CD4-positive, alpha-beta T cell treated with Interleukin-12 subunit alpha and Interleukin-12 subunit beta, for 1 hour (primary cell): ENCODE measurements at places on chromosomes 16 and 17.

DNA sequence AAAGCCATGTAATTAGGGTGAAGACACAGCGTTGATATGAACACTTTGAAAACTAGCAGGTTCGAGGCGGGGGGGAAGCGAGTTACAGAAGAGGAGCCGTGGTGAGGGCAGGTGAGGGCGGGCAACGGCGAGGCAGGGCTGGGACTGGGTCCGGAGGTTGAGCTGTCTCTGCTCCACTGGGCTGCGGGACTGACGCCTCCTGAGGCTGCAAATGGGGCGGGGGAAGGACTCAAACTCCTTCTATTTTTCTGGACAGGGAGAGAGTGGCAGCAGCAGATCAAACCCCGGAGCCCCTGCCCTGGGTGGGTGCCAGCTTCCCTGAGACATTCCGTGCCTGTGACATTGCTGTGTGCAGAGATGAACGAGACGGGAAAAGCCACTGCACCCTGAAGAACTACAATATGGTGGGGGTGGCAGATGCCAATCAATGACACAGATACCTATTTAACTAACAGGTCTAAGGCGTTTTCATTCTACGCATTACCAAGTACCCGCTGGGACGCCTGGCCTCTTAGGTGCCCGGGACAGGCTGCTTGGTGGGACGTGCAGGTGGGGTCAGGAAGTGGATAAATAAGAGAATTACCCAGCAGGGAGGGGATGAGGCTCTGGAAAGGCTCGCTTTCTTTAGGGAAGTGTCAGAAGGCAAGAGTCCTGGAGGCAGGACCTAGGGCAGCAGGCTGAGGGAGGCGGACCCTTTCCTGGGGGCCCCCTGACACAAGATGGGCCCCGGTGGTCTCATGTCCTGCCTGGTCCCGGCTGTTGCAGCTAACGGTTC lies 30.4 kb downstream of the RPH3AL start:
- DNase-seq, result no peak

- DNase-seq, result peak; percentile 51
These were observed 11.8 kb upstream of the TEKT1 start for GRCh38 chr17:6843241-6843880.

DNA sequence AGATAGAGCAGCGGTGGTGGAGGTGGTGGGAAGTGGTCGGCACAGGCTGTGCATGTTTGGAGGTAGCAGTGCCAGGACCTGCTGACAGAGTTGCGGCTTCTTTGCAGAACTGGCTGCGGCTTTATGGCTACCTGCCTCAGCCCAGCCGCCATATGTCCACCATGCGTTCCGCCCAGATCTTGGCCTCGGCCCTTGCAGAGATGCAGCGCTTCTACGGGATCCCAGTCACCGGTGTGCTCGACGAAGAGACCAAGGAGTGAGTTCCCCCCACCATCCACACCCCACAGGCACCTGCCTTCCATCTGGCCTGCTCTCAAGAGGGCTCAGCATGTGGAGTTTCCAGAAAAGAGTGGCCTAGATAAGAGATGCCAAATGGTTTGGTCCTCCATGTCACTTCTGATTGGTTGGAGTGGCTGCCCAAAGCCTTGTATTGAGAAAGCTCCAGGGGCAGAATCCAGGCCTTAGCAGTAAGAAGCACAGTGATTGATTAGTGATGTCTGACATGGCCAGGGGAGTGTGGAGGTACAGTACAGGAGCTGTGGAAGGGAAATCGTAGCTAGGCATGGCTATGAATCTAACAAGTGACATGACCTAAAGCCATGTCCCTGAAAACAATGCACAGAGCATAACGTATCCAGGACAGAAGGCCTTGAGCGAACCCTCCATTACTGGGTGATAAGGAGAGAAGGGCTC lies 12.0 kb downstream of the MMP15 start:
- no peak for DNase-seq

DNA sequence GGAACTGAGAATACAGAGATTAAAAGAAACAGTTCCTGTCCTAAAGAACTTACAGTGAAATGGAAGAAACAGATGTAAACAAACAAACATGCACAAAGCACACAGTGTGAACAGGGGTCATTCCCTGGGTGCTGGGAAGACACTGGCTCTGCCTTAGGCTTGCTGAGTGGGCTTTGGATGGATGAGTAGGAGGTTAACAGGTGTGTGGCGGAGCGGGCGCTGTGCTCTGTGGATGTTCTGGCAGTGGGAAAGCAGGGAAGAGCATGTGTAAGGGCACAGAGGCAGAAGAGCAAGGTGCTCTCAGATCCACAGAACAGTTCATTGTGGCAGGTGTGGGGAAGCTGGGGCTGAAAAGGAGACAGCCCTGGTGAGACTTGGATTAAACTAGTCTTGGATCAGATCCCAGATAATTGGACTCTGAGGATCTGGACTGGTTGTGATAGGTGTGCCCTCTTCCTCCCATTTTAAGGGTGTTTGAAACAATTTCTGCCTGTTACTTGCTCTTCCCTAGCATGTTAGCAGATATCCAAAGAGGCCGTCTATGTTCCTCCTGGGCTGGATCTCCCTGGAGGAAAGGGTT lies 8.1 kb downstream of the HROB start:
- no peak for DNase-seq

DNA sequence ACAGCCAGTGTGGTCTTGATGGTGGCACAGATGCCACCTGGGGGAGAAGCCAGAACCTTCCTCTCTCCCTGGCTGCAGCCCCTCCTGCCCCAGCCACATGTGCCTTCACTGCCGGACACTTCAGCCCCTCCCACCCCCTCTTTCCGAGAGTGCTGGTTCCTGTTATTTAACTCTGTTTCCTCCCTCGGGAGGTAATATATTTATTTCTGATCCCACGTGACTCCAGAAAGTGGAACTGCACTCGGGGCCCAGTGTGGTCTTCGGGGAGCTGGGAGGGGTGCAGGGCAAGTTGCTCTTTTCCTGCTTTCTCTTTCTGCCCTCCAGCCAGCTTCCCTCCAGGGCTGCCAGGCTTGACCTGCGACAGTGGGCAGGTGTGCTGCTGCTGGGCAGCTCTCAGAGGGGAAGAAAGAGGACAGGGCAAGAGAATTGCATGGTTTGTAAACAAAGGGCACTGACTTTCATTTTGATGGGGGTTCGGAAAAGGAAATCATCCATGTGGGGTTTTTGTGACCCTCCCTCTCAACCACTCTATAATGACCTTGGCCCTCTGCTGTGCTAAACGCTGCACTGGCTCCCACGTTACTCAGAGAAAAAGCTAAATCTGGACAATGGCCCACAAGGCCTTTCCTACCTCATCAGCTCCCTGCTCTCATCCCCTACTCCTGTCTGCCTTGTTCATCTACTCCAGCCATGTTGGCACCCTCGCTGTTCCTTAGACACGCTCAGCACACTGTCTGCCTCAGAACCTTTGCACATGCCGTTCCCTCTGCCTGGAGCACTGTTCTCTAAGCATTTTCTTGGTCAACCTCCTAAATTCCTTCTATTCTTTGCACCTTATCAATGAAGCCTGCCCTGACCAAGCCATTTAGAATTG lies 8.2 kb upstream of the CIITA start:
- DNase-seq, result no peak

DNA sequence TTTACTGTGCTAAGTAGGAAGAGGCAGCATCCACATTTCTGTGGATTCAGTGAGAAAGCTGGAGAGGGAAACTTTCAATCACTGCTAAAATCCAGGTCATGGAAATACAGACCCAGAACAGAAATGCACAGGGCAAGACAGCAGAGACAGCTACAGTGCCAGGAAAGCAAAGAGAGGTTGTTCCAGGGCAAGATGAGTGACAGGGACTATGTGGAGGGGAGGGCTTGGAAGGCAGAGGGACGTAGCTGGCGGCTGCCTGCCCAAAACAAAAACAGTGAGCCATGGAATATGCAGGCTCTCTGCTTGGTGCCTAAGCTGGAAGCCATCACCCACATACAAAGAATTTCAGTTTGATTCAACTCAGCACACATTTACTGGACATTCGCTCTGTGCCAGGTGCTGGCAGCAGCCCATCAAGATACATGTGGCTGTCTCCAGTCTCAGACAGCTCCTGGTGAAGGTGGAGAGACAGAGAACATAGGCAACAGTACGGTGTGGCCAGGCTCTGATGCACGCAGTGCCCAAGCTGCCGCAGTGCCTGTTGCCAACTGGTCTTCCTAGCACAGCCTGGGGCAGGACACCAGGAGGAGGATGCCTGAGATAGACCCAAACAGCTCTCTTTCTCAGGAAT lies 88.7 kb downstream of the AIPL1 start:
- no peak for DNase-seq

GRCh38 chr16:82660966-82661365 lies 34.2 kb downstream of the CDH13 start:
- DNase-seq, result no peak

- no peak for DNase-seq
These were observed 30.9 kb downstream of the CBLN1 start for GRCh38 chr16:49250689-49251088.

GRCh38 chr17:2883544-2884213 lies 87.4 kb downstream of the RAP1GAP2 start:
- no peak for DNase-seq

- DNase-seq, result no peak
These were observed 88.0 kb upstream of the CBX4 start for GRCh38 chr17:79927136-79927661.

- peak; percentile 38 for DNase-seq
These were observed 21.2 kb upstream of the MON1B start for GRCh38 chr16:77169650-77170236.

DNA sequence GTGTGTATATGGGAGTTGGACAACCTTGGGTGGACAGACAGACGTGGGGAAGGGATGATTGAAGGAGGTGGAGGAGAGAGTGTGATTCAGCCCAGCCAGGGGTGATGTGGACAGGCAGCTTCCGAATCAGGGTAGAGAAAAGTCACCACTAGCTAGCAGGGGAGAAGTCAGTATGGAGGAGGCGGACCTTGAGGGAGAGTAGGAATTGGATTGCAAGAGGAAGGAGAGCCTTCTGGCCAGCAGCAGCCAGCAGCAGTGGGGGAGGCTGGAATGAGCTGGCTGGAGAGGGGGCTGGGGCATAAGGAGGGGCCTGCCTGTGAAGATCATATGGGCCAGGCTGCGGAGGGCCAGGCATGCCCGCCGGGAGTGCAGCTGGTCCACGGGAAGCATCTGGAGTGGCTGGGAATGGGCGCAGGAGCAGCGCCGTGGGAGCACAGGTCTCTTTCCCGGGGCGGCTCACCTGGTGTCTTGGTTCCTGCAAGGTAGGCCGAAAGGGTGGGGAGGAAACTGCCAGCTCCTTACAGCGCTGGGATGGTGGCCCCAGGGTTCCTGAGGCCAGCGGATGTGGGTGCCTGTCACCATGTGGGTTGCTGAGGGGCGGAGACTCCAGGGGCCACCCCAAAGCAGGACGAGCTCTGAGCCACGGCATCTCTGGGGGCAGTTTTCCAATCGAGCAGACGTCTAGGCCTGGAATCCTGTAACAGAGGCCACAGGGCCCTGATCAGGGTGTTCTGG lies 235.3 kb downstream of the SEC14L1 start:
- peak; percentile 69 for DNase-seq

DNA sequence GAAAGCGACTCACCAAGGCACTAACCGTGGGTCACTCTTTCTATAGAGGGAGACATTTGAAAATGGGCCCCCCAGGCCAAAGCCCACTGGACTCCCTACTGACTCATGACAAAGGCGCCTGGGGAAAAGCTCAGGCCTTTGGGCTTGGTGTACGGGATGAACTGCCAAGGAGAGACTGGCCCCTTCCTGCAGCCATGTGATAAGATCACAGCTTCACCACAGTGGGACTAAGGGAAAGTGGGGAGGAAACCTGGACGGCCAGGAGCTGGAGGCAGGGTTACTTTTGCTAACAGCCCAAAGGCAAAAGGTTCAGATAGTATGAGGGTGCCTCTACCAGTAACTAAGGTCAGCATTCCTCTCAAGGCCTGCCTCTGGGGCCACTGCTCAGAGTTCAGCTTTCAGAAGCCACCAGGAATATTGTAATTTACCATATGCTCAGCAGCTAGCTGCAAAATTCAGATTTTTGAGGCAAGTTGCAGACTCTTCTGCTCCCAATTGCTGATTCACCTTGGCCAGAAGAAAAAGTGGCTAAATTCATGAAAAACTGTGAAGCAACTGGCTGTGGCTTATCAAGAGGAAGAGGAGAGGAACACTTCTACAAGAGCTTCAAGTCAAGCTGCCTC lies 37.1 kb upstream of the SLC25A19 start:
- no peak for DNase-seq

GRCh38 chr17:73187203-73187769 lies 5.6 kb upstream of the COG1 start:
- no peak for DNase-seq

GRCh38 chr16:27869411-27869810 lies 194.1 kb downstream of the GSG1L start:
- DNase-seq, result no peak

GRCh38 chr17:50728881-50729765 lies 9.7 kb downstream of the LUC7L3 start:
- no peak for DNase-seq

DNA sequence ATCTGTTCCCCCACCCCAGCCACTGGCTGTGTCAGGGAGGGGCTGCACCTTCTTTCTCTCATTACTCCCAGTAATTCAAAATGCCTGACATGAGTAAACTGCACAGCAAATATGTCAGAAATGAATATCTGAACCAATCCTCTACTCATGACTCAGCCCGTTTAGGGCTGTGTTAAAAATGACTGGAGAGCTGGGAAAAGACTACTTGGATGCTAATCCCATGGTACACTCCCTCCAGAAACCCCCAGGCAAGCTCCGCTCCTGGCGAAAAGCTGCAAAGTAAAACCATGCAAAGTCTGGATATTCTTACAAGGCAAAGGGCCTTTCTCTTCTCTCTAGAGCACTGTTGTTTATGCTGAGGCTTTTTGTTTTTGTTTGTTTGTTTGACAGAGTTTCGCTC lies 448.1 kb upstream of the DYNLRB2 start:
- DNase-seq, result no peak

GRCh38 chr17:45584092-45585036 lies 93.8 kb upstream of the PLEKHM1 start:
- peak; percentile 78 for DNase-seq

GRCh38 chr16:35198223-35199199 lies 1739.1 kb downstream of the TP53TG3F start:
- DNase-seq, result no peak

- DNase-seq, result no peak
These were observed 224.9 kb downstream of the SEC14L1 start for GRCh38 chr17:77365584-77366186.

DNA sequence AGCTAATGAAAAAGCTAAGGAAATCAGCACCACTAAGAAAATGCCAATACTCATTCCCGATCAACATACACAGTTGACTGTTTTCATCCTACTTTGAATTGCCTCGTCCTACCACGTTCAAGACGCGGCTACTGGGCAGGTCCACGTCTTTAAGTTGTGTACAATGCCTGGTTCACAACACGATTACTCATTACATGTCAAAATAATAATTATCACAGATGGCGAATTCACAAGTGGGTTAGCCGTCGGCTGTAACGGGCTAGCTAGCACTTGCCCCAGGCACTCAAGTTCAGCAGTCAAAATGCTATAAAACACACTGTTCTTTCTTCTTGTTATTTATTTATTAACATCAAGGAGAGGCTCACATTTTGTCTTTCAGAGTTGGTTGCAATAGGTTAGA lies 124.2 kb downstream of the ZFHX3 start:
- DNase-seq, result no peak

DNA sequence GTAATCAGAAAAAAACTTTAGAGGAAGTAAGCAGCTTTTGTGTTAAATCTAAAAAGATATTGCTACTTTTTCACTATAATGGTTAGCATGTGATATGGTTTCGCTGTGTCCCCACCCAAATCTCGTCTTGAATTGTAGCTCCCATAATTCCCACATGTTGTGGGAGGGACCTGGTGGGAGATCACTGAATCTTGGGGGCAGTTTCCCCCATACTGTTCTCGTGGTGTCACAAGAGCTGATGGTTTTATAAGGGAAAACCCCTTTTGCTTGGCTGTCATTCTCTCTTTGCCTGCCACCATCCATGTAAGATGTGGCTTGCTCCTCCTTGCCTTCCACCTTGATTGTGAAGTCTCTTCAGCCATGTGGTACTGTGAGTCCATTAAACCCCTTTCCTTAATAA lies 117.1 kb downstream of the KCNJ2 start:
- DNase-seq, result no peak
